ENCODE measurements at places on chromosomes 13 and 19.

GRCh38 chr19:29535984-29536508 is 10.3 kb downstream of the VSTM2B start:
- no peak for DNase-seq

DNA sequence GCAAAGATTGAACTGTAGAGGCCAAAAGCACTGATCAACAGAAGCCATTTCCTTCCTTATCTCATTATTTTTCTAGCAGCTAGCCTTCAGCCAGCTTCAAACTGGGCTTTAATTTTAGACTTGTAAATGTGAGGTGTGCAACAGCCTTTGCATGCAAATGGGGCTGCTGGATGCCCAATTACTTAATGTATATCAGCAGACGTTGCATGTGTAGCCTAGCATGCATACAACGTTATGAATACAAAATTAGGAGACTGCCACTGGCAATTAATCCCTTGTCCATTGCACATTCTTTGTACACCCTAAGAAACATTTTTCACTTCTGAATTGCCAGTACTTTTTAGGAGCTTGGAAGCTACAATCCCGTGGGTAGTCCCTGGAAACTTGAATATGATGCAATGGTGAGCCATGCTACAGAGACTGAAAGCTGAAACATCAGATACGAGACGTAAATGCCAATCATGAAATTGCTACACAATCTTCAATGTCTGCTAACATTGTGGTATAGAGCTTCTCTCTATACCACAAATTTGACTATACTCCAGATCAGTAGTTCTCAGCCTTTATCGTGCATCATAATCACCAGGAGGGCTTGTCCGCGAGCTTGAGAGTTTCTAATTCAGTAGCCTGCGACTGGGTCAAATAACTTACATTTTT is 20.2 kb downstream of the EPSTI1 start:
- DNase-seq = no peak

GRCh38 chr13:91134803-91135184 is 212.7 kb upstream of the MIR17HG start:
- DNase-seq = no peak

DNA sequence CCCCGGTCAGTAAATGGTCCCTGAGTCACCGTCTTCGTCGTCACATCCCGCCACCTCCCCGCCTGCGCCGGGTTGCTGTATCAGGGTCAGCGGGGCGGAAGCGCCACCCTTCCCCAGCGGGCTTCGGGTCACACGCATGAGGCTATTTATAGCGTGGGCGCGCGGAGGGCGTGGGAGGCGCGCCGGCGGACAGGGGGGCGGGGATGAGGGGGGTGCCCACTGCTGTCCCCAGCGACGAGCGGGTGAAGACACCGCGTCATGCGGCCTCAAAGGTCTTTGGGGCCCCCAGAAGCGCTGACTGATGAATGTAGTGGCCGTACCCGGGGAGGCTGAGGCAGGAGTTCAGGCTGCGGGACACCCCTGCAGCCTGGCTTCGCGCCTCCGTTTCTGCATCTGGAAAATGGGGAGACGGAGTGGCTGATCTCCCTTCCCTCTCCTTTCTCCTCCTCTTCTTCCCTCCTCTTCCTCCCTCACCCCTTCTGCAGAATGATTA is 7.9 kb downstream of the UNC13A start:
- no peak for DNase-seq

DNA sequence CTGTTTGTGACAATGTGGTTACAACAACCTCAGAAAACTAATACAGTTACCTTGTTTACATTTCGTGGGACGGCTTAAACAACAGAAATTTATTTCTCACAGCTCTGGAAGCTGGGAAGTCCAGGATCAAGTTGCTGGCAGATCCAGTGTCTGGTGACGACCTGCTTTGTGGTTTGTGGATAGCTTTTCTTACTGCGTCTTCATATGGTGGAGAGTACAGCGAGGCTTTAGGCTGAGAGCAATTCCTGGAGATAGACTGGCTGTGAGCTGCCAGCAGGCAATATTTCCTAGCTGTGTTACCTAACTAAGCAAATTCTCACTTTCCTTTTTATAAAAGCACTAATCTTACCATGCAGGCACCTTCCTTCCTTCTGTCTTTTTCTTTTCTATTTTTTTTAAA is 1203.5 kb upstream of the PRR20A start:
- DNase-seq = no peak

Measured in stimulated activated CD4-positive, alpha-beta T cell treated with anti-CD3 and anti-CD28 coated beads, TNF-alpha, amount 100 ng/mL, for 4 hours (primary cell).